ENCODE measurements at places on chromosomes 2 and 18.

- no peak for DNase-seq
- peaks cover 2% of the 10 kb centered on the region for H3K4me1 ChIP-seq
- no peaks in the 10 kb centered on the region for H3K27me3 ChIP-seq
- no peak overlapping the region for H3K4me3 ChIP-seq
- no peak overlapping the region for H3K27ac ChIP-seq
Measured at GRCh38 chr2:25632396-25632795, 41.0 kb downstream of the DTNB start.

DNA sequence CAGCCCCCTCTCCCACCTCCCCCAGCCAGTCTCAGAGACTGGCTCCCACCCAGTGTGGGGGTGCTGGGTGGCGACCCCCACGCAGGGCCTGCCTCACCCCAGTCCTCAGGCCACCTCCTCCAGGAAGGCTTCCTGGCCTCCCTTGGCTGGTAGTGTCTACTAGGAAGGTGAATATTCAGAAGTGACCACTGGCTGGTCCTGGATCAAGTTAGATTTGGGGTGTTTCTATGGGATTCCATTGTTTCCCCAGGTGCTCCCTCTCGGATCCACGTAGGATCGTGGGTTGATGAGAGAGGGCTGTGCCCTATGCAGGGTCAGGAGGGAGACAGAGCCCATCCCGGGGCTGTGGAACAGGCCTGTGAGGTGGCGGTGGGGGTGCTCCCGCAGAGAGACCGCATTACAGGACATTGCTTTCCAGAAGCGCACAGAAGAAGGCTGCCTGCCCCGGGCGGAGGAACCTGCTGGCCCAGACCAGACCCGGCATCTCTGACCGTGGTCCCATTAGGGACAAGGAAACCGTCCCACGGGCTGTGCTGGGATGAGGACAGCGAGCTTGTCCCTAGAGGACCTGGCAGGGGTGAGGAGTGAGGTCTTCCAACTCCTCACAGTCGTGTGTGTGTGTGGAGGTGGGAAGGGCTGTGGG, 3.3 kb downstream of the PDCD1 start:
- DNase-seq, result no peak
- no peaks in the 10 kb centered on the region for H3K36me3 ChIP-seq
- peaks cover 9% of the 10 kb centered on the region for H3K4me1 ChIP-seq
- peak overlapping the region; percentile 41 for H3K27ac ChIP-seq

DNA sequence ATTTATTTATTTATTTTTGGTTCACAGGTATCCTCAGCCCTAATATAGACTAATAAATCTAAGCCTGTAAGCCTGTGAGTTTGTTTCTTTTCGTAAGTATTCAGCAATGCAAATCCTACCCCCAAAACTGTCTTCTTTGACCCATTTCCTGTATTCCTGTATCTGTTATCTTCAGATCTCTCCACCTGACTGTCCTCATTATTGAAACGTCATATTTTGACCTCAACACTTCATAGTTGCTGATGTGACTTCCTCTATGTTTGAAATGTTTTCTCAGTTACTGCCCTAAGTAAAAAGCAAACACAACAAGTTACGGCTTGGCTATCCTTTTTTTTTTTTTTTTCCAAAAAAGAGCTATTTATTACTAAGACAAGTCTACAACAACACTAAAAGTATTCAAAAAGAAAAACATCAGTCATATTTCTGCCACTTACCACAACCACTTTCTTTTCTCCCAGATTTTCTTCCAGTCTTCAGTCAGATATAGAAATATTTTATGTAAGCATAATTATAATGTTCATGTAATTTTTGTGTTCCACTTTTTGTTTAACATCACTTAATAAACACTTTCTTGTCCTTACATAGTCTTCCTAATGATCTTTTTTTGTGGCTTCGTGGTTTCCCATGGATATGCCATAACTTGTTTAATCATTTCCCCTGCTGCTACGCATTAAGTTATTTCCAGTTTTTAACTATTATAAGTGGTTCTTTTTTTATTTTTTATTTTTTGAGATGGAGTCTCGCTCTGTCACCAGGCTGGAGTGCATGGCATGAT, 45.0 kb upstream of the EML4 start:
- H3K36me3 ChIP-seq, result peaks cover 2% of the 10 kb centered on the region
- no peaks in the 10 kb centered on the region for H3K27me3 ChIP-seq
- H3K4me1 ChIP-seq, result peaks cover 37% of the 10 kb centered on the region
- peak overlapping the region; percentile 54 for H3K27ac ChIP-seq
- peak; percentile 54 for DNase-seq
- H3K4me3 ChIP-seq, result no peak overlapping the region

GRCh38 chr2:100819370-100820272, at the start of gene NPAS2:
NPAS2 (plus strand) TSS chr2:100820139; CDS start chr2:100904755, 84,616 bp downstream.
- H3K36me3 ChIP-seq, result no peaks in the 10 kb centered on the region
- H3K4me1 ChIP-seq, result peaks cover 3% of the 10 kb centered on the region
- no peak within 1 kb of the TSS for H3K27ac ChIP-seq
- no peak within 1 kb of the TSS for H3K4me3 ChIP-seq

- H3K27ac ChIP-seq, result no peak overlapping the region
- no peaks in the 10 kb centered on the region for H3K4me1 ChIP-seq
- H3K4me3 ChIP-seq, result no peak overlapping the region
- no peaks in the 10 kb centered on the region for H3K27me3 ChIP-seq
- no peak for DNase-seq
- no peaks in the 10 kb centered on the region for H3K36me3 ChIP-seq
Measured at GRCh38 chr2:212505586-212505985, 33.0 kb downstream of the ERBB4 start.
